Stimulated activated naive CD8-positive, alpha-beta T cell treated with anti-CD3 and anti-CD28 coated beads, Interleukin-15, amount 100 ng/mL, for 72 hours (primary cell): ENCODE measurements at places on chromosomes 16 and 17.

DNA sequence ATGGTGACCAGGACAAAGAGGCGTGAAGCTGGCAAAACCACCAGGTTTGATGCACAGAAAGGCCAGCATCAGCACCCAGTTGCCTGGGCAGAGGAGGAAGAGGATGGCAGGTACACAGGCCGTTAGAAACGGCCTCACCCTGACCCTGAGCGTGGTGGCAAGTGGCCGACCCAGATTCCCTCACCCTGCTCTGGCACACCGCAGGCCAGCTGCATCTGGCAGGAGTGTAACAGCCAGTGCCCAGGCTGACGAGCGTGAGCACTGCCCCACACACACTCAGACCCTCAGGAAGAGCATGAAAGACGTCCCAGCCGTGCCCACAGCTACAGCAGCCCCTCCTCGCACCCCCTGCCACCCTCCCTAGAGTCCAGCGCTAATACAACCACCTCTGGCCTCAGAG is 82.0 kb downstream of the ANKRD11 start:
- no peak for DNase-seq

GRCh38 chr17:259341-259976 is 78.0 kb upstream of the DOC2B start:
- peak; percentile 4 for DNase-seq

- DNase-seq: no peak
Measured at GRCh38 chr16:50389900-50390299, 21.1 kb upstream of the BRD7 start.

- DNase-seq: no peak
Measured at GRCh38 chr16:55421226-55421625, 57.8 kb upstream of the MMP2 start.

DNA sequence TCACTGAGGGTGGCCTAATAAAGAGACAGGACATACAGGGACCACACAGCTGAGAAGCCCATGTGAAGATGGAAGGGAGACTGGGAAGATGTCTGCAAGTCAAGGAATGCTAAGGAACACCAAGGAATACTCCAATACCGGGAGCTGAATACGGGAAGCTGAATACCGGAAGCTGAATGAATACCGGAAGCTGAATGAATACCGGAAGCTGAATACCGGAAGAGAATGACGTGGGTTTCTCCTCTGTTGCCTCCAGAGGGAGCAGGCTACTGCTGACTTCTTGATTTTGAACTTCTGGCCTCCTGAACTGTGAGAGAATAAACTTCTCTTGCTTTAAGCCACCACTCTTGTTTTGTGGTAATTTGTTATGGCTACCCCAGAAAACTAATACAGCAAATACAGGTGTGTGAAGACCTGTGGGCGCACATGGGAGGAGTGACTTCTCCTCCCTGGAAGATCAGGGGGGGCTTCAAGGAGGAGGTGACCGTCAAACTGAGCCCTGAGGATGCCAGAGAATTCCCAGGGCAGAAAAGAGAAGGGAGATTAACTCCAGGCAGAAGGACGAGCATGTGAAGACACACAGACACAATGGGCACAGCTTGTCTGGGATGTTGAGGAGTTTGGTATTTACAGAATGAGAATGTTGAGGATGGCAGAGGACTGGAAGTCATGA is 259.9 kb downstream of the IRF8 start:
- DNase-seq: no peak

DNA sequence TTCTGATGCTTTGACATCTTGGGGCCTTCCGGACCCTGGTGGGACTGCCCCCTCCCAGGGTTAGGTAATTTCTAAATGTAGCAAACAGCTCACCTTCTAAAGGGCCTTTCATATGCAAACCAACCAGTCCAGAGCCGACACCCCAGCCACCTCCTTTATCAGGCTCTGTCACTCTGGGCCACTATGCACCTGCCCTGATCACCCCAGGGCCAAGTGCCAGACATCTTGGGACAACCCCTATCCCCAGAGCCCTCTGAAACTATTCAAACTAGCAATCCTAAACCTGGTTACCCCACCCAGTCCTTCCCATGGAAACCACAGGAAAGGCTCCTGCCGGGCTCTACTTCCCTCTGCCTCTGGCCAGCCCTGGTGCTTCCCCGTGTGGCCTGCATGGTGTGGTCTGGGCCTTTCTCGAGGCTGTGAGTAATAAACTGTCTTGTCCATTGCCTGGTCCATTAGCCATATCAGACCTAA is 91.2 kb upstream of the TNRC6C start:
- DNase-seq: no peak
